ENCODE measurements at places on chromosomes 1 and 21. TPM values are rescaled to one million over a fixed set of nuclear protein-coding genes. Genes with fewer than 3 reads are reported as not detected.

DNA sequence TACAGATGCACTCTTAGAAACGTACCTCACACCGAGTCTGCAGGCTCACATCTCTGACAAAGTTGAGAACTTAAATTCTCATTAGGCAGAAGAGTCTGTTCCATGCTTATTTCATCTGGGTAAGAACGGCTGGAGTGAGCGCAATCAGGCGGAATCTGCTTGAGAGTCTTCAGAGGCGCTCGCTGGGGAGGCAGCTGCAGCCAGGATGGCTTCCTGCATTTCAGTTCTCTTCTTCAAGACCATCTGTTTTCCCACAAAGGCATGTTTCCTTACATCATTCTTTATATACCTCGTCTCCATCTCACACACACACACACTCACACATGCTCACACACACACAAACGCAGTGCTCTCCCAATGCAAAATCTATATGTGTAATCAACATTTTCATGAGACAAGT is 497.1 kb downstream of the AJAP1 start:
- no peak for DNase-seq

DNA sequence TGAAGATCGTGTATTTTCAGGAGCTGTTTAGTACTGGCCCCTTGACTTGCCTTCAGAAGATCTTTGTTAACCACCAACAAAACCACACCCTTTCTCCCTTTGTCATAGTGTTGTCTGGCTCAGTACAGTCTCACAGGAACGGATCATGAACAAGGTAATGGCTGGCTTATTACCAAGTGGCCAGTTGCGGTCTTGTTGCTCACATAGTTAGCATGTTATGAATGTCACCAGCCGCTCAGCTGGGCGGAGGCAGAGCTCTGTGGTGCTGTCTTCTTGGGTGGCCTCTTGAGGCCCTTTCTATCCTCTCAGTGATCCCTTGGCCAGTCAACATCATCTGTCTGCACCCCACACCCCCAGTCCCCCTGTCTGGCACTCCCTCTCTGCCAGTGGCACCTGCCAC is 21.4 kb downstream of the CNIH3 start:
- DNase-seq, result no peak

- no peak for DNase-seq
Measured at GRCh38 chr21:42676808-42677207, 23.4 kb downstream of the PDE9A start.

- DNase-seq, result no peak
Measured at GRCh38 chr21:42704861-42705260, 51.4 kb downstream of the PDE9A start.

DNA sequence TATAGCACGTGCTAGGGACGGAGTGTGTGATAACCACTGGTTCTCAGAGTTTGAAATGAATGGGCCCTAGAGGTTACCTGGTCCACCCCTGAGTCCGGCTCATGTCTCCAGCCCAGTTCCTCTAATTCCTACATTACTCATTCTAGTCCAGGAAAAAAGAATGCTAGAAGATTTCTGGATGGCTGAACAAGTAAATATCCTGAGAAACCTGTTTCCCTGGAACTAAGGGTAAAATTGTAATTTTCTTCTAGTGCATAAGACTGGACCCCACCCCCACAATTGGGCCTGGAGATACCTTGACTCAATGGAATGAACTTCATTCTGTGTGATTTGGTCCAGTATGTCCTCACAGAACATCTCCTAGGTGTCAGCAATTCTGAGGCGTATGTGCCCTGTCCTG is 208.4 kb downstream of the TRABD2B start:
- no peak for DNase-seq

TMCC2 gene
- polyA plus RNA-seq, result 0.69 TPM
